ENCODE measurements at places on chromosomes 11 and 22. TPM values are rescaled to one million over a fixed set of nuclear protein-coding genes. Genes with fewer than 3 reads are reported as not detected.

GRCh38 chr11:83124636-83125424 is 32.1 kb upstream of the PCF11 start:
- no peak for DNase-seq

MMP1 gene
- total RNA-seq: not detected

DNA sequence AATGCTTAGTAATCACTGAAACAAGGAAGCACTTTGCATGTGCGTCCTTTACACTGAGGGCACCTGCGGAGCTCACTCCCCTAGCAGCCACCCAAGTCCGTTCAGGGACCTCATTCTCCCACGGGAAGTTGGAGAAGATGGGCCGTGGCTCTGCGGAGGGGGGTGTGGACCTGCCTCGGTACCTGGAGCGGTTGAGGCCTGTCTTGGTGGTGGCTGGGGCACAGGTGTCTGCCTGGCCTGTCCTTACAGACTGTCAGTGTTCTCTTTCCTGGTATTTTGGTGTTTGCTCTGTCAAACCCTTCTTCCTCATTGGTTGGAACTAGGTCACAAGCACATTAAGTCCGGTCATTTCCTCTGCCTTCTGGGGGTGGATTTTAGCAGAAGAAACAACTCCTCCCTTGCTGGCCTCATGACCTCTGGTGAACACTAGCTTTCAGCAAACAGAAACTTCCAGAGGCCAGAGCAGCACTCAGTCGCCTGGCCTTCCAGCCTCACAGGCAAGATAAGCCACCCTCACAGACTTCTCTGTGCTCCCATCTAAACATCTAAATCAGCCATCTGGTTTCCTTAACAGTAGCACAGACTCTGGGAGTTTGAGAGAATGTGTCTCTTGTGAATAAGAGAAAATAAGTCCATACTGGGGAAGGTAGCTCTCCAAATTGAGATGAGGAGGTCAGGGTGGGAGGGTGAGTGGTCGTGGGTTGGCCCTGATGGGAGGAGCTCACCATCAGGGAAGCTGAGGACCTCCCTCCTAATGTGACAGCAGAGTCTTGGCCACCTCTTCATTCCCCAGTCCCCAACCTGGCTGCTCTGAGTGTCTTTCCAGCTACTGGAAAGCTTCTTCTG is 8.6 kb downstream of the SNAP29 start:
- DNase-seq: no peak

GRCh38 chr22:21082248-21082647 is 36.5 kb downstream of the LRRC74B start:
- no peak for DNase-seq

- DNase-seq: no peak
Measured at GRCh38 chr11:24900960-24901549, 404.2 kb downstream of the LUZP2 start.

GRCh38 chr22:44166498-44167276 is 14.0 kb upstream of the PARVG start:
- DNase-seq: no peak

DNA sequence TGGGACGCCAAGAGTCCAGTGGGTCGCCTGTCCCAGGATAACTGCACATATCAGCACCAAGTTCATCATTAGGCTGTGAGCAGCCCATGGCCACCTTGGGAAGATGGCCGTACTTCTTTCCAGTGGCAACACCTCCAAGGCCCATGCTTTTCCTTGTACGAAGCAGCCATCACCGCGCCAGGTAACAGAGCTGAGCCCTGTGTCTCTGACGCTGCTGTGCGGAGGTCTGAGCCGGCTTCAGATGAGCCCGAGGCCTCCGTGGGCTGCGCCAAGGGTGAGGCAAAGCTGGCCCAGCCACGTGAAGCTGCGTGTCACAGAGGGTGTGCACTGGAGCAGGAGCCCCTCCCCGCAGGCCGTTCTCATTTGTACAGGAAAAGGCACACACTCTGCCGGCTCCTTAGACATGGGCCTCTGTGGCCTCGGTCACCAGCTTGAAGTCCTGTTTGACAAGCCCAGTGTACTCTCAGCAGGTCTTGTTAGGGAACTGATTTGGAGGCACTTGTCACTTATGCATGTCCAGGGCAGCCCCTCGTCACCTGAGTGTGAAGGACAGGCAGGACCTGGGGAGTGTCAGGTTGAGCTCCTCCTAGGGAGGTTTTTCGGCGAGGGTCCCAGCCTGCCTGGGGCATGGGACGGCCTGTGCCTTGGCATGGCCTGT is 401.5 kb downstream of the TBC1D22A start:
- DNase-seq: peak; percentile 16

GRCh38 chr11:61497473-61497872 is 11.1 kb upstream of the LRRC10B start:
- DNase-seq: no peak

DNA sequence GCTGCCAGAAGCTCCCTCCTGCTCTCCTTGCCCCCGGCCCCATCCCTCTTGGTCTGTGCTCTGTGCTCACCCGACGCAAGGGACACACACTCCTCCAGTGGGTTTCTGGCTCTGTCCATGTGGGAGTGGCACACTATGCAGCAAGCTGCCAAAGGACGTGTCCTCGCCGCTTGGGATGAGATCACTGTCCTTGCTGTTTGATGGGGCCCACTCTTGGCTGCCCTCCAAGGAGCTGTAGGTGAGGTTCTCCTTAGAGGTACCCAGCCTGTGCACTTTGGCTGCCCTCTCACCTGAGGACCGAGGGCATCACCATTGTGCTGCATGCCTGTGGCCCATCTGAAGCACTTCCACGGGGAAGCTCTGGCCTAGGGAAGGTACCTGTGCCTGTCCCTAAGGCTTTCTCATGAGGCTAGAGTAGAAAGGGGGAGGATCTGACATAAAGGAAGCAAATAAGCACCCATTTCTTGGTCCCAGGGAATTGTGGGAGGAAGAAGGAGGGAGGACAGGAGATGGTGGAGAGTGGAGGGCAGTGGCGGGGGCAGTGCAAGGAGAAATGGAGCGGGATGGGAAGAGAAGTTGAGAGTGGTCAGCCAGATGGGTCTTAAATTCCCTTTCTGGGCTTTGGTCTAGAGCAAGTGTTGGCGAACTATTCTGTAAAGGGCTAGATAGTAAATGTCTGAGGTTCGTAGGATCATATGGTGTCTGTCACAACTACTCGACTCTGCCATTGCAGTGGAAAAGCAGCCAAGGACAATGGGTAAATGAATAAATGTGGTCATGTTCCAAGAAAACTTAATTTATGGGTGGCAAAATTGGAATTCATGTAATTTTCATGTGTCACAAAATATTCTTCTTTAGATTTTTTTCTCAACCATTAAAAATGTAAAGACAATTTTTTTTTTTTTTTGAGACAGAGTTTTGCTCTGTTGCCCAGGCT is 47.0 kb upstream of the AMPD3 start:
- no peak for DNase-seq

MMP8 gene
- 0.19 TPM for total RNA-seq

DNA sequence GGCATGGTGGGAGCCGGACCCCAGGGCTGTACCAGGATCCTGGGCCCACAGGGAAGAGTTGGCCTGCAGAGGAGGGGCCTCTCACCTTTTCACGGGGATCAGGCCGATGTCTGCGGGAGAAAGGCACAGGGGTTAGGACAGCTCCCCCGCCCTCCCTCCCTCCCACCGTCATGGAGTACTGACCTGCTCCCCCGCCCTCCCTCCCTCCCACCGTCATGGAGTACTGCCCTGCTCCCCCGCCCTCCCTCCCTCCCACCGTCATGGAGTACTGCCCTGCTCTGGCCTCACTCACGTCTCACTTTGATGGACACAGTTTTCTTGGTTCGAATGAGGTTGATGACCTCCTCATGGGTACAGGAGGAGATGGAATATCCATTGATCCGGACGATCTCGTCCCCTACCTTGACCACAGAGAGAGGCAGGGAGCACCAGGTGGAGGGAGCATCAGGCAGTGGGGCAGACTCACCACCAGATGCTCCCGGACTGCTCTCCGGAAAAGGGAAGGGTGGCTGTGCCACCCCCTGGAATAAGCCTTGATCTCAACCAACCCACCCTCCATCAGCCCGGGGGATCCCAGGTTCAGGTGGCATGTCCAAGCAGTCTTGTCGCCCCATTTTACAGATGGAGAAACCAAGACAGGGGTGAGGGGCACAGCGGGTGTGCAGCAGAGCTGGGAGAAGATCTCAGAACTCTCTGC is 17.1 kb downstream of the USH1C start:
- DNase-seq: no peak

- no peak for DNase-seq
Measured at GRCh38 chr22:36862251-36863242, 1.7 kb downstream of the NCF4 start.

DNA sequence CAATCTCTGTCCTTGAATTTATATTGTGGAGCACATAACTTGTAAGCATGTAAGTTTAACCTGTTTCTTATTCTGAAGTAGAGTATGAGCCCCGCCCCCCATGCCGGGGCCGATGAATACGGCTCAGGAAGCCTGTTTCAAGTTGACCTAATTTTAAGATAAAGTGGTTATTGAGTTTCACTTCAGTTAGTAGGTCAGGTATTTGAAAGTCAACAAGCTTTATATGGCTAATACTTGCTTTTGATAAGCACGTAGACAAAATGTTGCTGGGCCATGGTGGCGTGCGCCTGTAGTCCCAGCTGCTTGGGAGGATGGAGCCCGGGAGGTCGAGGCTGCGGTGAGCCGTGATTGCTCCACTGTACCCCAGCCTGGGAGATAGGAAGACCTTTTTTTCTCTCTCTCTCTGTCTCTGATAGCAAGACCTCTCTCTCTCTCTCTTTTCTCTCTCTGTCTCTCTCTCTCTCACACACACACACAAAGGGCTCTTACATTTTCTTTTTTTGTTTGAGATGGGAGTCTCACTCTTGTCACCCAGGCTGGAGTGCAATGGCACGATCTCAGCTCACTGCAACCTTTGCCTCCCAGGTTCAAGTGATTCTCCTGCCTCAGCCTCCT is 14.4 kb downstream of the YWHAH start:
- DNase-seq: no peak

DMC1 gene
- total RNA-seq: 0.84 TPM

- DNase-seq: no peak
Measured at GRCh38 chr11:126519764-126520734, 164.6 kb downstream of the ST3GAL4 start.

GRCh38 chr11:60182541-60183330 is at the start of gene MS4A6A:
Gene MS4A6A, minus strand, starts transcription at chr11:60183083. Its CDS starts 1,356 bp downstream, at chr11:60181727.
- no peak for DNase-seq

GSTT2B gene
- 0.95 TPM for total RNA-seq

DNA sequence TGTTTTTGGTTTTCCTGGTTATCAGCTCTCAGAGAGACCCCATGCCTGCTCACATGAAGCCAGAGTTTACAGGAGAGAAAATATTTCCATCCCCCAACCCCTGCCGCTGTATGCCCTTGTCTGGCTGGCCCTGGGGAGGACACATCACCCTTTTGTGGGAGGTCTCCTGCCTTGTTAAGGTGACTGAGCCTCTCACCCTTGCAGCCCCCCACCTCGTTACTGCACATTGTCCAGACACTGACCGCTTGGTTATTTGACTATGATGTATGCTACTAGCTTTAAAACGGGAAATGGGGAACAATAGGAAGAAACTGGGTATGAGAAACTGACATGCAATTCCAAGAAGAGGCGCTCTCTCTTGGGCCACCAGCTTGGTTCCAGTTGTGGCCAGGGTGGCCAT is 51.1 kb upstream of the RFPL3 start:
- DNase-seq: no peak

SYCE3 gene
- total RNA-seq: not detected

DNA sequence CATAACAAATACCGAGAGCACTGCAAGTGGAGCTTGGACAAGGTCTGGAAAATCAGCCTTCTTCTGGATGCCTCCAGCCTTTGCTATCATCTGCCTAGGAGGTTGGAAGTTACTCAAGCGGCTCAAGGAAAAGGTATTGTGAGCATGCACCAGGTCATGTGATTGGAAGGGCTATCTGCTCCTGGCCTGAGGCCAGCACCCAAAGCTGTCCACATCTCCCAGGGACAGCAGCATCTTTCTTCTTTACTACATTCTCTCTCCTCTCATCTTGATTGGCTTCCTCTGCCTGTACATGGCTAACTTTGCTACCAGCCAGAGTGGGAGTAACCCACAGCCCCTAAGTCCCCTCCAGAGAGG is 44.2 kb upstream of the AMPD3 start:
- DNase-seq: no peak

DNA sequence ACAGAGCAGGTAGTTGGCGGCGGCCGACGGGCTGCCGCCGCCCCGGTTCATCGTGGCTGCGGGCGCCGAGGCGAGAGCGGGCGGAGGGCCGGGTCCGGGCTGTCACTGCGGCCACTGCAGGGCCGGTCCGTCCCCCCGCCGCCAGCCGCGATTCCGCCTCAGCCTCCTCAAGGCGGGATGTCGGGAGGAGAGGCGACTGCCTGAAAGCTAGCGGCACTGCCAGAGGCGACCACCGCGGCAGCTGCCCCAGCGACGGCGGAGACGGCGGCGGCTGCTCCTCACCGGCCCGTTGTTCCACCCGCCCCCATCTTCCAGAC is 234 bp downstream of the SESN3 start:
- DNase-seq: no peak

CDC42EP2 gene
- 44.0 TPM for total RNA-seq

DNA sequence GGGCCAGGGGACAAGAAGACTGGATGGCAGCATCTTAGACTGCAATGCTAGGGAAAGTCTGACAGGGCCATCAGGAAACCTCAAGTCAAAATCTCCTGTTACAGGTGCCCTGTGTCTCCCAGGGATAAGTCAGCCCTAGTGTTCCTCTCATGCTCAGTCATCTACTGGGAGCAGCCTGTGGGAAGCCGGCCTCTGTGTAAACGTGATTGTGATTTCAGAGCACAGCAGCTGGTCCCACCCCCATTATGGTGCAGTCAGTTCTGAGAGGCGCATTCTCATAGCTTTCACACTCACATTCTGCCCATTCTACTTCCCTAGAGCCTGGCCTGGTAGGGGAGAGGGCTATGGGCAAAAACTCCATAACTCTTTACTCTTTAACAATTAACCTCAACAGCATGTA is 7.2 kb upstream of the SLN start:
- DNase-seq: no peak

TBRG1 gene
- total RNA-seq: 33.1 TPM

DNA sequence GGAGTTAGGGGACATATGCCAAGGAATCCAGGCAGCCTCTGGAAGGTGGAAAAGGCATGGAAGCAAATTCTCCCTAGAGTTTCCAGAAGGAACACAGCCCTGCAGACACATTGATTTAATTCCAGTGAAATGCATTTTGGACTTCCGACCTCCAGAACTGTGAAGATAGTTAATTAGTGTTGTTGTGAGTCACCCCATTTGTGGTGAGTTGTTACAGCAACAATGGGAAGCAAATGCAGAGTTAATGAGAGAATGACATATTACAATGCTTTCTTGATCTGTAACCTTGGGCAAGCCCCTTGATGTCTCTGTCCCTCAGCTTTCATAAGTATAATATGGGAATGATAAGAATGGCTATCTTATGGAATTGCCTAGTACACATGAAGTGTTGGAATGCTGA is 178.7 kb downstream of the KIRREL3 start:
- no peak for DNase-seq

CXCR5 gene
- not detected for total RNA-seq

GRCh38 chr11:69215784-69216415 is 60.2 kb downstream of the SMIM38 start:
- DNase-seq: no peak

- no peak for DNase-seq
Measured at GRCh38 chr11:70660059-70660888, 261.9 kb downstream of the CTTN start.

GRCh38 chr11:48148749-48149148 is 67.9 kb upstream of the OR4B1 start:
- DNase-seq: no peak

GRCh38 chr11:111976119-111976766 is 39.1 kb downstream of the DIXDC1 start:
- no peak for DNase-seq

CHRM1 gene
- total RNA-seq: not detected

SCN4B gene
- total RNA-seq: 2.8 TPM

- no peak for DNase-seq
Measured at GRCh38 chr11:21811572-21811971, 381.3 kb upstream of the ANO5 start.

GRCh38 chr11:43868852-43869567 is 11.6 kb upstream of the ALKBH3 start:
- DNase-seq: no peak

Data from omental fat pad (tissue), 4 donors.